ENCODE measurements at places on chromosomes 5 and 9.

GRCh38 chr9:92717201-92718085, 47.2 kb downstream of the BICD2 start:
- peak; percentile 57 for DNase-seq

DNA sequence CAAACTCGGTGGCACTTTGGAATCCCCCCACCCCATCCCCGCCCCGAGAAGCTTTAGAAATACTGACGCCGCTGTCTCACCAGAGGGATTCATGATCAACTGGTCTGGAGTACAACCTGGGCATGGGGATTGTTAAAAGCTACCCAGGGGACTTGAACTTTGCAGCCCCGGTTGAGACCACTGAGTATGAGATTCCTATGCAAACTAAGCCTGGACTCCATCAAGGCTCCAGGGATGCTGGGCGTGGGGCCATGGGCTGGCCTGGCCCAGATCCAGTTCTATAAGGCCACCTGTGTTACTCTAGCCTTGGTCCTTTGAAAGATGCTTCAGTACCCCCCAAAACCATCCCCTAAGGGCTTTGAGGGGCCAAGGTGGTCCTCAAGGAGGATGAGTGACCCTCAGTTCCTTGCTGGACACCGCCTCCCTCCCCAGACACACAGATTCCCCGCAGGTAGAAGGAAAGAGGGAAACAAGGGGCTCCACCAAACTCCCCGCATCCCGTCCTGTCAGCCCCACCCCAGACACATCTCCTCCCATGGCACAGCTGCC, 68.5 kb downstream of the MRPL36 start:
- no peak for DNase-seq

DNA sequence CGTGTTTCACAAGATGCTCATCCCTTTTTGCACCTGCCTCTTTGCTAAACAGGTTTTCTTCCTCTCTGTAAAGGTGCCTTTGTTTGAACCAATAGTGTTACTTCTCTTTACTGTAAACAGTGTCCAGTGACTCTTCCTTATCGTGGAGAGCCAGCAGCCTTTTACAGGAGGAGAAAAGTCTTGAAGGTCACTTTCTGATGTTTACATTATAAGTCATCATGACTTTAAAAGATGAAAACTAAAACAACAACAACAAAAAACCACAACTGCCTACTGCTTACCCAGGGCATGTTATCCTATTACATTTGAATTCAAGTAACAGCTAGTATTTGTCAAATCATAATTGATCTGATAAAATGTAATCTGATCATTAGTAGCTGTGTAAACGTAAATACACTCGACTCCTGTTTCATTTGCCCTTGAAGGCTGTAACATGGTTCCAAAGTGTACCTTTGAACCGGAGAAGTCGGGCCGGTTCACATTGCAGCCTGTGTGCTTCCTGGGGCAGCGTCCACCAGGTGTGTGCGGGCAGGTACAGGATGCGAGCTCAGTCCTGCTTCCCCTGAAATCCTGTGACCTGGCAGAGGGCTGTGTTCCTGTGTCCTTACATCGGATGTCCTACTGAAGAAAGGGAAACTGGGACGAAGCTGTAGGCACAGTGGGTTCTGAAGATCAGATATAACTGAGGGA, 118.1 kb downstream of the C9orf152 start:
- DNase-seq = no peak

- DNase-seq = no peak
These were observed 128.1 kb downstream of the GADD45G start for GRCh38 chr9:89732939-89733324.

GRCh38 chr9:12774861-12775678, at the start of gene LURAP1L:
TSS of gene LURAP1L (plus strand) at chr9:12775020. CDS start at chr9:12775716, 696 bp downstream.
- DNase-seq = no peak

DNA sequence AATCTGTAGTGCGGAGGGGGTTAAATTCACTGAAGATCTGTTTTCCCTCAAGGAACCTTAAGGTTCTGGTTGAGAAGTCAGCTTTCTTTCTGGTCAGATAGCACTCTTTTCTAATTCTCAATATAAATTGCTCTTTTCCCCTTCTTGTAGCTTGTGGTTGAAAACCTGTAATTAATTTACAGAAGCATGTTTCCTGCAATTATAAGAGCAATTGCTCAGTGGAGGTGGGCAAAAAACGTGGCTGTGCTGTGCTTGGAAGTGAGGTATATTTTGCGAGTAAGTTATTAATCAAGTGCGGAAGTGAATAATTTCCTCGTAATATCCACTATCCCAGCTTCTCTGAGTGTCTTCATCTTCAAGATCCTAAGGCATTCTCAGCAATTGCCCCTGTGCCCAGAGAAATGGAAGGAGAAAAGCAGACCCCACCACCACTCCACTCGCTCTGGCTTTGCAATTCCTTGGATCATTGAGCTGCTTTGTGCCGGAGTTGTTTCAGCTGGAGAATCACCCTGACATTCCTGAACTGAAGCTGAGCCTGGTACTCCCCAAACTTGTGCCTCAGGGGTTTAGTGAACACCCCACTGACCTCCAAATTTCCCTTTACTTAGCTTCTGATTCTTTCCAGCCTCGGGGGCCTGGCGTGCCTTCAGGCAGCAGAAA, 140.6 kb downstream of the LRRC70 start:
- DNase-seq = no peak

- no peak for DNase-seq
These were observed 80.7 kb upstream of the ADAMTS19 start for GRCh38 chr5:129379406-129379805.

- DNase-seq = no peak
These were observed 197.5 kb upstream of the DMRT1 start for GRCh38 chr9:643966-644365.

DNA sequence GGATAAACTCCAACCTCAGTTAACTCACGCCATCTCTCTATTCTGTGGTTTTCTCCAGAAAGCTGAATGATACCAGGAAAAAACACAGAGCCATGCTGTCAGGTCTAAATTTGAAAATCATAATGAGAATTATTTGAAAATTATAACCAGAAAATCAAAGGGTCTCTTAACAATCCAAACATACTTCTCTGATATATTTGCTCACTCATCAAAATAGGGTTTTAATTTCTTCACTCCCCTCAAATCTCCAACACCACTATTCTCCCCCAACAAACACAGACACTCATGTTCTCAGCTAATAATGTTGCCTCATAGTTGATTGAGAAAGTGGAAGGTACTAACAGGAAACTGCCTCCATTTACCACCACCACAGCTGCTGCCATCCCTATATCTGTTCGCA, 375.5 kb downstream of the TLE1 start:
- no peak for DNase-seq

DNA sequence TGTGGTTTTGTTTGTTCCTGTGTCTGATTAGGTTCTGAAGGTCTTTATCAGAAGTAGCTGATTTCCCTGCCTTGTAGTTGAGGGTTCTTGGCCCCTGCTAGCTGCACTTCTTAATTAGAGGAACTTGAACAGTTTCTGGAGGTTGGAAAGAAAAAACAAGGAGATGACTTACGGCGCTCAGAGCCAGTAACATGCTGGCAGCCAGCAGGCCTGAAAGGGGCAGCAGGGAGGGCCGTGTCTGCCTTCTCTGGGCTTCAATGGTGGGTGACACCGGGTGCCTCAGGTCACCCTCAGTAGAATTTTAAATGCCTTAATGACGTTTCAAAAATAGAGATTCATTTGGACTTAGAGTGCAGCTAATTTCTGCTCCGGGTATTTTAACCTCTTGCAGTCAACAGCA, 15.8 kb downstream of the UBE2QL1 start:
- no peak for DNase-seq

DNA sequence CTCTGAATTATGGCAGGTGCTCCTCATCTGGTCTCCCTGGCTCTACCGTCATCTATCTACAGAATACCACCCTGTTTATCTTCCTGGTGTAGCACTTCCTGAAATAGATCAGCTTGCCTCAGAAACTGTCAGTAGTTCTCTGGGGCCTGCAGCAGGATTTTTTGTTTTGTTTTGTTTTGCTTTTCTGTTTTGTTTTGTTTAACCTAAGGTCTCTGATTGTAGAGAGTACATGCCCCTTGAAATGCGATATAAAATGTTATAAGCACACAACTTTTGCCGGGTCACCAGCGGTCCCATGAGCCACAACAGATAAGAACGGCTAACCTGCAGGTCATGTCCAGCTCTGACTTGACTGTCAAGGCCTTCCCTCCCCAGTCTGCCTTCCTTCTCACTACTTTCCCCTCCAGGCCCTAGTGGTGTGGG, 26.6 kb upstream of the CREBRF start:
- DNase-seq = no peak

- DNase-seq = no peak
These were observed 9.7 kb upstream of the HSPB3 start for GRCh38 chr5:54445691-54446378.

Data from germinal center (tissue), 1 donor.